ENCODE measurements at places on chromosomes 16 and 17.
A peak's percentile ranks its signal among the peaks of the same experiment; 100 is the strongest.

DNA sequence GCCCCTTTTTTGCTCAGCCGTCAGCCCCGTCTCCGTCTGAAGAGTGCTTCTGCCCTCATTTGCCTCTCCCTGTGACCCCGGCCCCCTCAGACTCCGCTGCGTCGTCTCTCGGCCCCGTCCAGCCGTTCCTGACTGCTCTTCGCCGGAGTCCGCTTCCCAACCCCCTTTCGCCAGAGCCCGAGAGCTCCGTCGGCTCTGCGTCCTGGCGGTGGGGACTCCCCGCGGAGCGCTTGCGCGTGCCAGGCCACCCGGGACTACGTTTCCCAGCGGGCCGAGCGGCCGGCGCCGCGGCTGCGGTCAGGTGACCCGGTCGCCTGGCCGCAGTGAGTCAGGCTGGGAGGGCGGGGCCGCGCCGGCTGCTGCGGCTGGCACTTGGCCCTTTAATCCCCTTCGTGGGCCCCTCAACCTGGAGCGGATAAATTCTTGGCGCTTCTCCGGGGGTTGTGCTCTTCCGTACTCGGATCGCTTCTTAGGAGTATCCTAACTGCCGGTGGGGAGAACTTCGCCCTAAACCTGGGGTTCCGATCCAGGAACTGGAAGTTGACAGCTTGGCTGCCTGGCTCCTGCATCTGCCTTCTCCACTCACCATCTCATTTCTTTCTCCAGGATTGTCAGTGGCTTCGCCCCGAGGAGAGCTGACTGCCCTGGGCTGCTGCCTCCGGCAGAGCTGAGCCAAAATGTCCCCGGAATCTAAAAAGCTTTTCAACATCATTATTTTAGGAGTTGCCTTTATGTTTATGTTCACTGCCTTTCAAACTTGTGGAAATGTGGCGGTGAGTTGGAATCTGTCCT lies at the start of gene MFSD11:
Gene MFSD11, plus strand, starts transcription at position 444 of the 792 bp plus-strand sequence. Its CDS starts 234 bp downstream, at position 678.
- DNase-seq, result peak; percentile 91

GRCh38 chr16:88782454-88783390 lies 2.3 kb downstream of the PIEZO1 start:
- DNase-seq, result no peak

DNA sequence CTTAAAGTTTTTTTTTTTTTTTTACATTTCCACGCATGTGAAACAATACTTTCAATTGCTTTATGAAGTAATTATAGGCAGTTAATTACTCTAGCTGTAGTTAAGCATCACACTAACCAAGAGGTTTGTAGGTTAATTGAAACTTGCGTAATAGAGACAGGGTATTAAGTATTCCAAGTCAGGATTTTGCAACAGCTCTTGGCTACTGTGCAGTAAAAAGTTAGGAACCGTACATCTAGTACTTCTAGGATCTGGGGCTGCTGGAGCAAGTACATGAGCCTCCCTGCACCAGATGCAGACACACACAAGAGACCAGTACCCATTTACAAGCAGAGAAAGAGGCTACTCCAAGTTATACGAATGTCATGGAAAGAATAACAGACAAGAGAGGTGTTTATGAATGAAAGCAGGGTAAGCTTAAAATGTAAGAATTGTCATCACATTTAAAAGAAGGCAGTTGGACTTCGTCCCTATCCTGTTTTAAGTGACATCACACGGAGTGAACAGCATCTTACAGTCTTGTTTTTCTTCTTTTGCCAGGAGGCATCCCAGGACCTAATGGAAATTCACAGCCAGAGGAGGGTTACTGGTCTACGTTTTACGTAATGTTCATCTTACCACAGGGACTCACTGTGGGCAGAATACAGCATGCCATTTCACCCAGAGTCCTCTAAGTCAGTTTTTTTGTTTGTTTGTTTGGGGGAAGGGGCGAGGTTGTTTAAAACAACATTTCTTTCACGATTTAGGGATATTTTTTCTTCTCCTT lies 379.6 kb upstream of the PSMD7 start:
- no peak for DNase-seq

GRCh38 chr17:46044286-46044928 lies 45.4 kb downstream of the STH start:
- DNase-seq, result no peak

DNA sequence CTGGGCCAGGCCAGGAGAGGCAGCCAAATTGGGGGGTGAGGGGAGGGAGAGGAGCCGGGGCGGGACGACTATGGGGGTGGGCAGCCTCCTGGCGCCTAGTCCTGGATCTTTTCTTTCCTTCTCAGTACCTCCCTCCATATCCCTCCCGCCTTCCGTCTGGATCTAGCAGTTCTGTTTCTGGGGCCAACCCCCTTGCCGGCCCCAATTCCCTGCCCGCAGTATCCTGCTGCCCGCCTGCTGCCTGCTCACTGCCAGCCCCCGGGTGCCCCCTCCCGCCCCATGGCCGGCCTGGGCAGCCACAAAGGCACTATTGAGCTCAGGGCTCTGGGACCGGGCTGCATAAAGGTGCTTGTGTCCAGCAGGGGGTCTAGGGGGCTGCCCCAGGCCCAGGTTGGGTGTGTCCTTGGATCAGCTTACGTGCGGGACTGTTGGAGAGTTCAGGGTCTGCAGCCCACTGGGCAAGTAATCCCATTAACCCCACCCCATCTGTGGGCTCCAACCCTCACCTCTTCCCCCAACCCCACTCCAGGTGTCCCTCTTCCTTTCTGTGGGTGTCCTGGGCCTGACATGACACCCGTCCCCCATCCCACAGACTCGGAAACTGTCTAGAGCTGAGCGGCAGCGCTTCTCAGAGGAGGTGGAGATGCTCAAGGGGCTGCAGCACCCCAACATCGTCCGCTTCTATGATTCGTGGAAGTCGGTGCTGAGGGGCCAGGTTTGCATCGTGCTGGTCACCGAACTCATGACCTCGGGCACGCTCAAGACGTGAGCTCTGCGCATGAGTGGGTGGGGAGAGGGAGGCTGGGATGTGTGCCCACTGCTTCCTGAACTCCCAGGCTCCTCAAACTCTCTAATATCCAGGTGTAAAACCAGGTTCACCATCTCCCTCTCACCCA lies 2.0 kb downstream of the WNK4 start:
- no peak for DNase-seq

DNA sequence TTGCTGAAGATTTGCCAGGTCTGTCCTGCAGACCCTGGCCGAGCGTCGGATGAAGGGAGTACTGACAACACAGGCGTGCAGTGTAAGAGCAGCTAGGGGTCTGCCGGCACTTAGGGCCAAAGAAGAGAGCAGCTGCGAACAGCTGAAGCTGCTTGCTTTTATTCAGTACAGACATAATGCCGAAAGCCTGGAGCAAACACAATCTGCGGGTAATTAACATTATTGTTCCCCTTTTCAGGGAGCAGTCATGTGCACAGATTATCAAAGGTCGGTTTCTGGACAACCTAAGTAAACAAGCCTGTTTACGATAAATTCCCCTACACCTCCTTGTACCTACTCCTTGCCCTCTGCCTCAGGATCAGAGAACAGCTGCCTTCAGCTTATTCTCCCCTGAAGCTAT lies 12.0 kb upstream of the KRT23 start:
- DNase-seq, result peak; percentile 16

DNA sequence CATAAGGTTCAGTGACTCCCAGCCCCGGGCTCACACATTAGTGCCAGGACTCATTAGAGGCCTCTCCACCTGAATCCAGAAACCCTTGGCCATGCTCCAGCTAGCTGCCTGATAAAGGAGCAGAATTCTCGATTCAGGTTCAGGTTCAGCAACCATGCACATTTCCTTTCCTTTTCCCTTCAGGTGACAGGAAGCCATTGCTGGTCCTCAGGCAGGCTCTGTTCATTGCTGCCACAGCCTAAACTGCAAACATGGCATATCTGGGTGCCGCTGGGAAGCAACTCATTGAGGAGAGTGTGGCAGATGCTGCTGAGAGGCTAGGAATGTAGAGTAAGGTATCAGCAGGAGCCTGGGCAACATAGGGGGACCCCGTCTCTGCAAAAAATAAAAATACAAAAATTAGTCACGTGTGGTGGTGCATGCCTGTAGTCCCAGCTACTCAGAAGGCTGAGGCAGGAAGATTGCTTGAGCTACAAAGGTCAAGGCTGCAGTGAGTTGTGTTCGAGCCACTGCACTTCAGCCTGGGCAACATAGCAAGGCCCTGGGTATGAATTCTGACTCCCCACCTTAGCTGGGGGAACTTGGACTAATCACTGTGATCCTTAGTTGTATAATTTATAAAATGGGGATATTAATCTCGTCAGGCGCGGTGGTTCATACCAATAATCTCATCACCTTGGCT lies 28.7 kb downstream of the ARL4D start:
- no peak for DNase-seq

- DNase-seq, result no peak
These were observed 29.5 kb downstream of the KAT7 start for GRCh38 chr17:49817993-49818392.

Measured in NCI-H1417 treated with DMSO at 0.1 percent for 48 hours (cell line).